ENCODE measurements at places on chromosomes 3 and 15.

DNA sequence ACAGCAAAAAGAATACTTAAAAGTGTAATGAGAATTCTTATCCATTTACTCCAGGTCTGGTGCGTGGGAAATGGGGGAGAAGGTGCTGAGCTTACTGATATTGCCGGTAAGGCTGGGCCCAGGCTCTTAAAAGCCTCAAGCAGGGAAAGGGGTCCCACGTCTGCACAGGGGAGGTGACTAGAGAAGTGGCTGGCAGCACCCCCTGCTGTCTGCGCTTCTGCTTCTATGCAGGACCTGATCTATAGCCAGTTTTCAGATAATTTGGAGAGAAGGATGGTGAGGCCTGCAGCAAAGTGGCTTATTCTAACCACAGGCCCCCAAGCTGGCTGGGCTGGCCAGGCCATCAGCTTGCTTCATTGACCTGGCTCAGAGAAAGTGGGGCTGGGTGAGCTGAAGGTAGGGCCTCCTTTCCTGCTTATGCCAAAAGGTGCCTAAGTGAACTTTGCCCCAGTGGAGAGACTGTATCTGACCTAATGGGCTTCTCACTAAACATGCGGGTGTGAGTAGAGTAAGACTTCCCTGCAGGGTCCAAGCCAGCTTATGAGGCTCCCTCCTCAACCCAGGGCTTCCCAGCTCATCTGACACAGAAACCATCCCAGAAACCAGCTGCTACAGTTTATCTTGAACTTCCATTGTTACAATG, 30.9 kb upstream of the ATP1B3 start:
- DNase-seq, result no peak

DNA sequence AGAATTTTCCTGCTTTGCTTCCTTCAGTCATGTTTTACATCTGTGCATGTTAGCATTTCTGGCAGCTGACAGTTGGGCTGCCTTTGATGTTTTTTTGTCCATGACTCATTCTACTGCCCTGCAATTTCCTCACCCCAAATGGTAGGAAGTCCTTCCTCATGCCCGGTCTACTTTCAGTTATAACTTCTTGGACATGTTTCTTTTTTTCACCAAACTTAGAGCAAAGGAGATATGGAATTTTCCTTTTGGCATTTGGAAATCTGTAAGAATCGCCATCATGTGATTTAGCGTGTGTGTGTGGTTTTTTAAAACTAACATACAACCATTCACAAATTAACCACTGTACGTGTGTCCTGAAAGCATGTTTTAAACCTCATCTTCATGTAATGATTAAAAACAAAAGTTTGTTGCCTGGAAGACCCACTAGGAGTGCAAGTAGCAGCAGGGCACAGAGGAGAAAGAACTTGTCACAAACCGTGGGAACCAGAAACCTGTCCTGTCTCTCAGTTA, 430.7 kb upstream of the CFAP20DC start:
- peak; percentile 34 for DNase-seq

- no peak for DNase-seq
Measured at GRCh38 chr3:54706738-54707137, 221.1 kb downstream of the LRTM1 start.

GRCh38 chr3:51798411-51798963, 19.4 kb upstream of the IQCF6 start:
- DNase-seq, result no peak

DNA sequence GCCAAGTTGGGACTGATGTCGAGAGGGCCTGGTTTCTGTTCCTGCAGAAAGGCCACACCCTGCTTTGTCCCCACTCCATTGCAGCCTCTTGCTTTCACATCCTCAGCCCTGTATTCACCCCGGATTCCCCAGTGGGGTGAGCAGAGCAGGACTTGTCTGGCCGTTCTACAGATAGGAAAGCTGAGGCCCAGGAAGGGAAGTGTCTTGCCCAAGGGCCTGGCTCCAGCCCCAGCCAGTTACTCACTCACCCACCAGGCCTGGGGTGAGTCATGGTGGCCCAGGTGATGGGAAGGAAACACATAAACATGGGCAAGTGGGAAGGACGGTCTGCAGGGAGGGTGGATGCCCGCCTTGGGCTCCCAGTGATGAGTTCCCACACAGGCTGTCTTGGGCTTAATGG, 6.1 kb upstream of the DUSP7 start:
- DNase-seq, result peak; percentile 59

- no peak for DNase-seq
Measured at GRCh38 chr3:138684396-138684795, 75.8 kb downstream of the FAIM start.

DNA sequence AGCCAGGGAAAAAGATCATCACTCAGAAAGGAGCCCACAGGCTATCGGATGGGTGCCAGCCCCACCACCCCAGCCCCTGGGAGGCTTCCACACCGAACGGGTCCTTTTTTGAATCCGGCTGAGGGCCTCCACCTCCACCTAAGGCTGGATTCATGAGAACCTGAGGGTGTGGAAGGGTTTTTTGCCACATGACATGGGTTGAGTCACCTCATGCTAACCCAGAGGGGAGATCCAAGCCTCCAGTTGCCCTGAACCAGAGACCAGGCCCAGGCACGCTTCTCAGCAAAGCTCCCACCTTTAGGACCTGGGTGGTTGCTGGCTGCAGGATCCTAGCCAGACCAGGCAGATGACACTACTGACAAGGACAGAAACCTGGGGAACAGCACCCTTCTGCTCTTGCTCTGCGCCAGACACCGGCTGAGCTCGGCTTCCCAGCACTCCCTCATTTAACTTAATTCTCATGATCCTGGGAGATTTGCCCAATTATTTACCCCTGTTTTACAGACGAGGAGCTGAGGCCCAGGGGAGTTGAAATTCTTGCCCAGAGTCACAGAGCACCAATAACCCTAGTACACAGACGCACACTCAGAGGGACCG, 25.6 kb downstream of the DUSP7 start:
- DNase-seq, result no peak

GRCh38 chr15:47502041-47502440, 215.3 kb upstream of the SEMA6D start:
- no peak for DNase-seq

- no peak for DNase-seq
Measured at GRCh38 chr15:91845720-91846119, 7.8 kb upstream of the SLCO3A1 start.

DNA sequence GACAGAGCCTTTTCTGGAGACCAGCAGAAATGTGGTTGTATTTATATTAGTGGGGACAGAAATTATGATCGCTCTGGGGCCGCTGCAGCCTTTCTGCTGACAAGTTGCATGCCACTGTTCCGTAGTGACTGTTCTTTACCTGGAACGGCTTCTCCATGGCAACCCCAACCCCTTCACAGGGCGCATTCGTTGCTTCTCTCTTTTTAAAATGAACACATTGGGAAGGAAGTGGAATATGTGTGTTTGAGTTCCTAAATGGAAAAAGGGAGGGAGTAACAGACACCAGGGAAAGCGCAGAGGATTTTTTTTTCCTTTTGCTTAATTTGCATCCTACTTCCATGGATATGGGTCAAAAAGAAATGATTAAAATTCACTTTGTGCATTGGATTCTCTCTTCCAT, 482.0 kb upstream of the SUCLG2 start:
- DNase-seq, result no peak

All from astrocyte of the cerebellum (primary cell).